ENCODE measurements at places on chromosomes 4 and X.

- peak; percentile 51 for DNase-seq
Measured at GRCh38 chrX:437661-438390, 51.1 kb upstream of the PPP2R3B start.

DNA sequence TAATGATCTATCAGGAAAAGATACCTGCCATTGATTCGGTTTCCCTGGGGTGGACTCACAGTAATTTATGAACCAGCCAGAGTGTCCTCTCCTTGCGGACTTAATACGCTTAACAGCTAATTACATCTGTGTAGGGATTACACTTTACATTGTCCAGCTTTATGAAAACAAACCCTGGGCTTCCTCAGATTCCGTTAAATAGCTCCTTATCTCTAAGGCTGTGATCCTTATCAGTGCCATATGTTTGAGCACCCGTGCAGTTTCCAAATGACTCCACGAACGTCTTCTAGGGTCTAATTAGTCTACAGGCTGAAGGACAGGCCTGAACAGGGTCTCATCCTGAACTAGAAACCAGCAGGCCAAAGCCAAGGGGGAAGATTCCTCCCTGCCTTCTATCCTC, 56.9 kb downstream of the KDR start:
- DNase-seq: no peak

DNA sequence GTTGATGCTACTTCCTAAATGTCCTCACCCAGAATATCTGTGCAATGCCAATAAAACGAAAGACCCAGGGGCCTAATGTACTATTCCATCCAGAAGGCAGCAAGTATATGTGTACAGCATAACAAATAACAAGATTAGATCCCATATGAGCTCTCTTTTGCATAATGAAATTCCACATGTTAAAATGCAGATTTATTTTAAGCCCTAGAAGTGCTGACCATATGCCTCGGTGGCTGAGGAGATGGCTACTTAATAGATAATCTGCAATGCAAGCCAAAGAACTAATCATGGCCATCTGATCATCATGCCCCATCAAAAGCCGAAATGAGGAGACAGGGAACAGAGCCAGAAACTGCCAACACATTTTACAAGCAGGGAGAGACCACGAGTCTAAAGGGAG, 293.5 kb downstream of the KCNIP4 start:
- no peak for DNase-seq

- no peak for DNase-seq
Measured at GRCh38 chrX:134459683-134460004, 321 bp upstream of the HPRT1 start.

GRCh38 chr4:74793757-74794381, 454 bp downstream of the BTC start:
- DNase-seq: peak; percentile 46

- peak; percentile 73 for DNase-seq
Measured at GRCh38 chr4:123495530-123495929, 98.9 kb downstream of the SPRY1 start.

GRCh38 chr4:161714931-161715330, 448.9 kb downstream of the FSTL5 start:
- DNase-seq: no peak

- peak; percentile 36 for DNase-seq
Measured at GRCh38 chrX:46554942-46555341, 9.7 kb upstream of the ZNF674 start.

GRCh38 chr4:94068753-94069719, 138.6 kb upstream of the SMARCAD1 start:
- DNase-seq: peak; percentile 7

GRCh38 chr4:159766241-159766640, 663.4 kb downstream of the RAPGEF2 start:
- DNase-seq: no peak

- peak; percentile 33 for DNase-seq
Measured at GRCh38 chr4:116055857-116056827, 942.7 kb upstream of the NDST4 start.

- DNase-seq: peak; percentile 21
Measured at GRCh38 chr4:184503869-184504300, 29.5 kb upstream of the IRF2 start.
